ENCODE measurements at places on chromosomes 12 and 14.
A peak's percentile ranks its signal among the peaks of the same experiment; 100 is the strongest.

DNA sequence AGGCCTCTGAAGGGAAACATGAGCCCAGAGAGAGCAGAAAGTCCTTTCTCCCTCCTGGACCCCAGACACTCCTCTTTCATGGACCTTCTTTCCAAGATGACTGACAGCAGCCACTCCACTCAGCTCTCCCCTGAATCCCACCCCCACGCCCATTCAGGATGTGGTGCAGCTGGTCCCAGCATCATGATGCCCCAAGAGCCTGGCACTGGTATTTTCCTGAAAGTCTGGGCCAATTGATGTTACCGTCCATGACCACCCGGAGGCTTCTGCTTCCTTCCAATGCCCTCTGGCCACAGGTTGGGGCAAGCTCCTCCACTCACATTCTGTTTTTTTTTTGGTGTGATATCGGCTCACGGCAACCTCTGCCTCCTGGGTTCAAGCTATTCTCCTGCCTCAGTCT is 112.6 kb downstream of the CALM1 start:
- no peak for DNase-seq

GRCh38 chr14:55301437-55302121 is 30.4 kb downstream of the FBXO34 start:
- DNase-seq = no peak

DNA sequence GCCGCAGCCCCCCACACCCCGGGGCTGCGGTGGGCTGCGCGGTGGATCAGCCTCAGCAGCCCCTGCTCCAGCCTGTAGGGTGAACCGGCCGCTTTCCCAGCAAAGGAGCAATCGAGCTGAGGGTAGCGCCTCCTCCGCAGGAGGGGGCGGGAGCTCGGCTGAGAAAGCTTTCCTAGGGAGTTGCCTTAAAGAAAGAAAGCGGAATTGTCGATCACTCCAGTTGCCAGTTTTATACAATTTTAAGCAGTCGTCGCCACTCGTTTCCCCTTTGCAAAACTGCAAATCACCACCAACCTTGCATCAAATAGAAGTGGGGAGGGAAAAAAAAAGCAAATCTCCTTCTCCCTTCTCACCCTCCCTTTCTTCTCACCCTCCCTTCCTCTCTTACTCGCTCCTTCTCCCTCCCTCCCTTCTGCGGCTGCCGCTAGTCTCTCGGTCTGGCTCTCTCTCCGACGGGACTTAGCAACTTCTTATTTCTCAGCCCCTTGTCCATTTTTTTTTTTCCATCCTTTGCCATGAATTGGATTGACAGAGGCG is at the start of gene PDE3A:
Gene PDE3A (plus strand): TSS at position 424 of the 537 bp plus-strand sequence. CDS start 748 bp downstream, outside the sequence.
- peak; percentile 93 for DNase-seq

- DNase-seq = no peak
These were observed 107.9 kb downstream of the SNAPC1 start for GRCh38 chr14:61870163-61870562.

DNA sequence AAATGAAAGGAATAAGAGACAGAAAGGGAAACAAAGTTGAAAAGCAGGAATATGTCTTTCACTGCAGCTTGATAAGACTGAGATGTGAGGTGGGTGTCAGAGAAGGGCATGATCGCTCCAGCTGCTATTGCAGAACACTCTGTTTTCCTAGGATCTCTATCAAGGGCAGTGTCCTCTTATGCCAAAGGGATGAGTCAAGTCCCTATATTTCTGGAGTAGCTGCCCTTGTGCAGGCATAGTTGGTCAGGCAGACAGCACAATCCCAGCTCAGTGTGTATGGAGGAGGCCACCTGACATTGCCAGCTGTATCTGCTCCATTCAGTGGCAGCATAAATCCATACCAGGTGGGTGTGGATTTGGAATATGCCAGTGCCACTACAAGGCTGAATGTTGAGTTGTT is 101.6 kb downstream of the DAD1 start:
- DNase-seq = no peak
